ENCODE measurements at places on chromosomes 6 and 20. TPM values are rescaled to one million over a fixed set of nuclear protein-coding genes. Genes with fewer than 3 reads are reported as not detected.
A peak's percentile ranks its signal among the peaks of the same experiment; 100 is the strongest.

Gene HTR1E
- not detected for total RNA-seq

Gene LSM14B
- 24.6 TPM for total RNA-seq

Gene DYNLT2
- 1.3 TPM for total RNA-seq

Gene ATP6V1G2
- 0.23 TPM for total RNA-seq

Gene GLP1R
- not detected for total RNA-seq

GRCh38 chr6:12297363-12298016 lies 7.3 kb downstream of the EDN1 start:
- no peak for DNase-seq

DNA sequence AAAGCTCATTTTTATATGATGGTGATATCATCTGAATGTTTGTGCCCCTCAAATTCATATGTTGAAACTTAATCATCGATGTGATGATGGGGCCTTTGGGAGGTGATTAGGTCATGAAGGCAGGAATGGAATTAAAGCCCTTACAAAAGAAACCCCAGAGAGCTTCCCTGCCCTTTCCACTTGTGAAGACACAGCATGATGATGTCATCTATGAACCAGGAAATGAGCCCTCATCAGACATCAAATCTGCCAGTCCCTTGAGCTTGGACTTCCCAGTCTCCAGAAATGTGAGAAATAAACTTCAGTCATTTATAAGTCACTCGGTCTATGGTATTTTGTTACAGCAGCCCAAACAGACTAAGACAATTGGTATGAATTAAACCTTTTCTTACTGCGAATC lies 153.1 kb downstream of the MYB start:
- no peak for DNase-seq

- no peak for DNase-seq
Measured at GRCh38 chr6:56361812-56362211, 114.4 kb upstream of the COL21A1 start.

- DNase-seq: no peak
Measured at GRCh38 chr20:64113444-64113775, 6.0 kb upstream of the NPBWR2 start.

GRCh38 chr6:5518936-5519491 lies 257.7 kb downstream of the FARS2 start:
- no peak for DNase-seq

GRCh38 chr6:147806697-147807096 lies 298.2 kb downstream of the SAMD5 start:
- DNase-seq: no peak

DNA sequence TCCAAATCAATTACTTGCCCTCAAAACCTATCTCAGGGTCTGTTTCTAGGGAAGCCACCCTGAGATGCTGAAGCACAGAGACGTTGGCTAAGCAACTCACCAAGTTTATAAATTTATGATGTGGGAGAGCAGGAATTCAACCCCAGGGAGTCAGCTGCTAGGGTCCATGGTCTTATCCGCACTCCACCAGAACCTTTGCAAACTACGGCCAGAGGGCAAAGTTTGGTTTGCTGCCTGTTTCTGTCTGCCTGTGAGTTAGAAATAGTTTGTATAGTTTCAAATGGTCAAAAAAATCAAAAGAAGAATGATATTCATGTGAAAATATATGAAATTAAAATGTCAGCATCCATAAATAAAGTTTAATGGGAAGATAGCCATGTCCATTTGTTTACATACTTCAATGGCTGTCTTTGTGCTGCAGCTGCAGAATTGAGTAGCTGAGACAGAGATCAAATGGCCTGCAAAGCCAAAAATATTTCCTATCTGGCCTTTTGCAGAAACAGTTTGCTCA lies 83.7 kb upstream of the ZFP64 start:
- no peak for DNase-seq

DNA sequence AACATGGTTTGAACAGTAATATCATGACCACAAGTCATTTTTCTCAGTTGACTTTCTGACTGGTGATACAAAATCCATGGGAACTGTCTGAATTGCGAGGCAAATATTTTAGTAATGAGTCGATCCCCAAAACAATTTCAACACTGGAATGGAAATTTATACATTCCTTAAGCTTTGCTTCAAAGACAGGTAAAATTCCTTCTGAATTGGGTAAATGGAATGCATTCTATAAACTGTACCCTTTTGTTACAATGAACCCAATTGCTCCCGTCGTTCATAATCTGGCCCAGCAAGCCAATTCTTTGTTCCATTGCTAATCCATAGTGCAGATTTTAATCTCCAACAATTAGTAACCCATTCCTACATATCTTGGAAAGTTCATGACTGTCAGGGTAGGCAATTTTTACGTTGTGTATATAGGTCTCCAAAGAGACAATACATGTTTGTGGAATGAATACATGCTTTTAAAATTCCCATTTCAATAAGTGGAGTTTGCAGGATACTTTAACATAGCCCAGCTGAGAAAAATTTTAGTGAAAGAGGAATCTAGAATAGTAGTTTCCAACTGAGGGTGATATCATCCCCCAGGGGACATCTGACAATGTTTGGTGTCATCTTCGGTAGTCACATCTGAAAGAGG lies 32.7 kb downstream of the CYP24A1 start:
- DNase-seq: no peak

- no peak for DNase-seq
Measured at GRCh38 chr6:82959385-82959941, 106.2 kb downstream of the UBE3D start.

DNA sequence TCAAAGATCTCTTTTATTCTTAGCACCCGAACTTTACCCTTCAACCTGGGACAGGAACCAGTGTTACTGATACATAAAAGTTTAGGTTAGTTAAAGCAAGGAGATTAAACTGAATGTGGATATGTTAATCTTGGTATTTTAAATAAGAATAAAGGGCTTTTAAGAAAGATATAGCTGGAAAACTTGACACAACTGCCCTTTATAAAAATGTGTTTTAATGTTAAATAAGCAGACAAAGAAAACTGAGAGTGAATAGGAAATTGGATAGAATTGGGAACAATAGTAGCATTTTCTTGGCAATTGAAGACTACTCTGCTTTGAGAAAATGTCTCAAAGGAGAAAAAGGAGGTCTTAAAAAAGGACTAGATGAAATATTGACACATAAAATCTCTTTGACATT lies 45.9 kb upstream of the CRISP1 start:
- DNase-seq: no peak

DNA sequence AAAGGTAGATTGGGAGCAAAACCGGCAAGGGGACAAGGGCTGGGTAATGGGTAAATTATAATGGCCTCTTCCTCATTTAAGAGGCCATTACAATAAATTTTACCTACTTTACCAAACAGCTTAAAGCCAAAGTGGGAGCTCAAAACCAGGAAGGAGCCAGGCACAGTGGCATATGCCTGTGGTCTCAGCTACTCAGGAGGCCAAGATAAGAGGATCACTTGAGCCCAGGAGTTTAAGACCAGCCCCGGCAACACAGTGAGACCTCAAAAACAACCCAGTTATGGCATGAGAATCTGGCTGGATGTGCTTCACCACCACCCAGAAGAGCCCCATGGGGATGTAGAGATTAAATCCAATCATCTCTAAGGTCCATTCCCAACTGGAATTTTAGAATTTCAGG lies 52.9 kb upstream of the TAF8 start:
- no peak for DNase-seq

- no peak for DNase-seq
Measured at GRCh38 chr6:23587582-23587981, 538.4 kb upstream of the NRSN1 start.

GRCh38 chr6:125797886-125798444 lies 7.2 kb downstream of the NCOA7 start:
- no peak for DNase-seq

DNA sequence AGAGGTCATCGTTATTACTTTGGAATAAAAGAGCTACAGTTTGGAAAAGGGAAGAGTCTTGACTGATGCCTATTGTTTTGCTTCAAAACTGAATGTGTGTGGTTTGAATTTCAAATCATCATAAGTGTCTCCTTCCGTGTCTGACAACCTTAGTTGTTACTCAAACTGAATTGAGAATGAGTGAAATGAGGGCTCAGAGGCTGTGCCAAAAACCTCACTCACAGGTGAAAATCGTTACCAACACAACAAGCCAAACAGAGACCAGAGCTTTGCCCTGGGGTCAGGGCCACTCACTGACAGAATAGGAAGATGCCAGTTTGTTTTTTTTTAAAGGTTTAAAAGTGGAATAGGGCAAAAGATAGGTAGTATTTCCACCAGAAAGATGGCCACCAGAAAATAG lies 15.2 kb upstream of the SIRT5 start:
- no peak for DNase-seq

DNA sequence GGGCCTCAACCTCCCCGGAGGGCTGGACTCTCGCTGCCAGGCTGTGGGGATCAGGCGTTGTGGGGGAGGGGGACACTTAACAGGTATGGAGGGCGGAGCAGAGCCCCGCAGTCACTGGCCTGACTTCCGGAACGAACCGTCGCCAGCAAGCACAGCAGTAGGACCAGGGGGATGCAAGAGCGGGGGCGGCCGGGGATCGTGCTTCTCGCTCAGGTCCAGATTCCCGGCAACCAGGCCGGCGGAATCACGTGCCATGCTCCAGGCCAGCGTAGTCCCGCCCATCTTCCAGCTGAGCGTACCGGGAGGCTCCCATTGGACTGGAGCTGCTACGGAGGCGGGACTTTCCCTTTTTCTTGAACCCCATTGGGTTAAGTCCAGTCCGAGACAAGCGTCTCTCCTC lies 10.0 kb upstream of the POU5F1 start:
- no peak for DNase-seq

GRCh38 chr6:121436960-121437850 lies 1.8 kb downstream of the GJA1 start:
- no peak for DNase-seq

DNA sequence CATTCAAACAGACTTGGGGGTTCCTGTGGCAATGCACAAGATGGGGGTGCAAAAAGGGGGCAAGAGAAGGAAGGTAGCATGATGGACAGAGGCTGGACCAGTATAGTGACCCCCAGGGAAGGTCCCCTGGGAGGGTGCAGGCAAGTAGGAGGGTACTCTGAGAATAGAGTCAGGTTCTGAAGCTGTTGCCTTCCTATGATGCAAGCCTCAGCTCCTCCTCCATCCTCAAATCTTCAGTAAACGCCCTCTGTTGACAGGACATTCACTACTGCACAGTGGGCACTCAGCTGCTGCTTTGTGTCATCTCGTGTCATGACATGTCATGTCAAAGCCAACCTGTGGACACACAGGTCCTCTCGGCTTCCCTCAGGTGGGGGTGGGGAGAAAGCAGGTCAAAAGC lies 5.8 kb upstream of the SDCBP2 start:
- peak; percentile 53 for DNase-seq

DNA sequence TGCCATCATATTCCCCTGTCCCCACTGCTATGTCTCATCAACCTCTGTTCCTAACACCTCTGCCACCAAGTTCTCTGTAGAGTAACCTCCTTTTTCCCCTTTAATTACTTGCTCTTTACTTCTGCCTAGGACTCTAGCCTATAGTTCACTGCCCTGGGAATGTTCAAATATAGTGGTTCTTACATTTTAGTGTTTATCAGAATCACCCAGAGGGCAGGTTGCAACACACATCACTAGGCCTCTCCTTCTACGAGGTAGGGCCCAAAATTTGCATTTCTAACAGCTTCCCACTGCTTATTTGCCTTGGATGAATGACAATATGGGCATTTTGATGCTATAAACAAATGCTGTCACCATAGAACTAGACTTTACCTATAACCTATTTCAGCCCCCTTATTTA lies 23.1 kb upstream of the C6orf141 start:
- DNase-seq: no peak

DNA sequence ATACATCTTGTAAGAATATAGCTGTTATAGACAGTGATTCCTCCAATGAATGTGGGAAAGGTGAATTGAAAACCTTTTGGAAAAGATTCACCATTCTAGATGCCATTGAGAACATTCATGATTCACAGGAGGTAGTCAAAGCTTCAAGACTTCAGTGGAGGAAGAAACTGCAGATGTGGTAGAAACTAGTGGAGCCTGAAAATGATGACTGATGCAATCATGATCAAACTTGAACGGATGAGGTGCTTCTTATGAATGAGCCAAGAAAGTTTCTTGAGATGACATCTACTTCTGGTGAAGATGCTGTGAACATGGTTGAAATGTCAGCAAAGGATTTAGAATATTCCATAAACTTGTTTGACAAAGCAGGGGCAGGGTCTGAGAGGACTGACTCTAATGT lies 66.7 kb upstream of the C6orf118 start:
- DNase-seq: no peak

DNA sequence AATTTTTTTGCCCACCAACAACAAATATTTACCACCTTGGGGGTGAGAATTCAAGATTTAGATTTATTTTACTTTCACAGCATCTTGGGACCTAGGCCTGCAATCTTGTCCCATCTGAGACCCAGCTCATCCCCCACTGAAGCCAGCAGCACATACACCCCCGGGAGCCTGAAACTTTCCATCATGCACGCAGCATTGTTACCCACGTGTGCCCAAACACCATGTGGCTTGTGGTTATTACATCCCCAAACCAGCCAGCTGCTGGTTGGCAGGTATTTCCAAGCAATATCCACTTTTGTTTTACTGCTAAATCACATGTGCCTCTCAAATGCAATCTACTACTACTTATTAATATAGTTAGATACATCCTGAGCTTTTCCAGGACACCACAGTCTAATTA lies 149.3 kb upstream of the NT5E start:
- DNase-seq: no peak

- DNase-seq: no peak
Measured at GRCh38 chr6:75566137-75566767, 35.4 kb upstream of the SENP6 start.

GRCh38 chr6:39225543-39225942 lies 3.7 kb downstream of the KCNK5 start:
- DNase-seq: no peak

DNA sequence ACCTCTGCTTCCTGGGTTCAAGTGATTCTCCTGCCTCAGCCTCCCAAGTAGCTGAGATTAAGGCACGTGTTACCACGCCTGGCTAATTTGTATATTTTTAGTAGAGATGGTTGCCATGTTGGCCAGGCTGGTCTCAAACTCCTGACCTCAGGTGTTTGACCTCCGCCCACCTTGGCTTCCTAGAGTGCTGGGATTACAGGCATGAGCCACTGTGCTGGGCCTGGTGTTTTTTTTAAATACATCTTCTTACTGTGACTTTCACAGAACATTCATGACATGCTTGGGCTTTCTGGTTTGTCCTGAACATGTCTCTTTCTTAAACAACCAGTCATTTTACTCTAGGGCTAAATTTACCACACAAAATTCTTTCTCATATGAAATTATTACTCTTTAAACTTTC lies 34.7 kb upstream of the FAM8A1 start:
- DNase-seq: no peak

- no peak for DNase-seq
Measured at GRCh38 chr6:161137839-161138542, 135.9 kb downstream of the AGPAT4 start.

GRCh38 chr20:47429409-47429808 lies 72.3 kb upstream of the NCOA3 start:
- no peak for DNase-seq

GRCh38 chr6:123788319-123788718 lies 15.3 kb upstream of the NKAIN2 start:
- no peak for DNase-seq

Measured in NCI-H460 (cell line).